ENCODE measurements at places on chromosomes 16 and 17.
A peak's percentile ranks its signal among the peaks of the same experiment; 100 is the strongest.

- DNase-seq: no peak
Observed at GRCh38 chr16:30746638-30747175, 1.5 kb upstream of the PHKG2 start.

- no peak for DNase-seq
Observed at GRCh38 chr16:60642956-60643355, 1393.3 kb downstream of the CDH8 start.

DNA sequence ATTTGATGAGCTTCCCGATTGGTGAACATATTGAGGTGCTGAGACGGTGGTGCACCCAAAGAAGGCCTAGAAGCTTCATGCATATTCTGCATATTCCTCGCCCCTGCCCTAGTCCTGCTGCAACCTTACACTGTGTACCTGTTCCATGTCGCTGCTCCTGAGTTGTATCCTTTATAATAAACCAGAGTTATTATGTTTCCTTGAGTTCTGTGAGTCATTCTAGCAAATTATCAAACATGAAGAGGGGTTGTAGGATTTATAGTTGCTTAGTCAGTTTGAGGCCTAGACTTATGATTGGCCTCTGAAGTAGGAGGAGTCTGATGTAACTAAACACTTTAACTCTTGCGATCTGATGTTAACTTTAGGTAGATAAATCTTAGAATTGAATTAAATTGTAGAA lies 436.8 kb downstream of the CA10 start:
- no peak for DNase-seq

DNA sequence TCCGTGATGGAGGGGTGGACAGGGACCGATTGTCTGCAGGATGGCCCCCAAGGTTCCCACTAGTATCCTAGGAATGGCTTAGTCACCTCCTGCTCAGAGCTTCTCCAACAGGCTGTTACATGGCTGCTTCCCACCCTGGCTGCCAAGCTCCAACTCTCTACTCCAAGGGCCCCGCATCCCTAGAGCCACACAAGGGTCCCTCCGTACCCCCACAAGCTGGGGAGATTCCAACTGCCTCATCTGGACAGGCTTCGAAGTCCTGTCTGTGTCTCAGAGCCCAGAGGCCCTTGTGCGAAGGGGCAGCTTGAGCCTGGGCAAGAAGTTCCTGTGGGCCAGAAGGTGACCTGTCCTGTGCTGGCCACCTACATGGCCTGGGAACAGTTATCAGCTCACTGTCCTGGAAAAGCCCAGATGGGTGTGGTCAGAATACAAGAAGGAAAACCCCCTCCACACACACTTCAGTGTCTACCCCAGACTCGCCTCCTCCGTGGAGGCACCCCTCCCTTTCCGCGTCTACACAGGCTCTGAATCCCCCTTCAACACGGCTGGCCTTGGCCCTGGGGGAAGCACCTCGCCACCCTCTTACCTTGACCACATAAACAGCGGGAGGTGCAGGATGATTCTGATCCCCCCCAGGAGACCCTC lies 586 bp downstream of the MEAK7 start:
- DNase-seq: no peak

- no peak for DNase-seq
Observed at GRCh38 chr16:1674751-1675664, 3.1 kb upstream of the JPT2 start.

DNA sequence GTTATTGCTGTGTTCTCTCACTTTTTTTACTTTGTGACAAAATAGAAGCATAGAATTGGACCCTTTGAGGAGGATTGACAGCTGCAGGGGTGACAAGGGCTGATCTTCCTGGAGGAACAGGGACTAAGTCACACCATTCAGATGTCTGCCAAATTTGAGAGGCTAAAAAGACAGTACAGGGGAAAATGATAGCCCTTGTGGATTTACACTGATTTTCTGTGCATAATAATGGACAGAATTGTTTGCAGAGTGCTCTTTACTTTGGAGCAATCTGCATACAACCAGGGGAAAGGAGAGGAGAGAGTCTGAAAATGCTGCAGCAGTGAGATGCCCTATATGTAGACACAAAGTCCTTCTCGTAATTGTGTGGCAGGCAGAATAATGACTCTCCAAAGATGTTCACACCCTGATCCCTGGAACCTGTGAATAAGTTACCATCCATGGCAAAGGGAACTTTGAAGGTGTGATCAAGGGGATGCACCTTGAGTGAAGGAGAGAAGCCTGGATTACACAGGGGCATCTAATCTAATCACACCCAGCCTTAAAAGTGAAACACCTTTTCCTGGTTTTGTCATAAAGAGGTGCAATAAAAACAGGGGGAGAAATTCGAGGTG lies 221.4 kb upstream of the CPHXL start:
- no peak for DNase-seq

- peak; percentile 63 for DNase-seq
Observed at GRCh38 chr17:76500074-76500746, 1.0 kb downstream of the RHBDF2 start.

Data from HL-60 (cell line).